HepG2 (cell line): ENCODE measurements at places on chromosomes 5 and 9. TPM values are rescaled to one million over a fixed set of nuclear protein-coding genes. Genes with fewer than 3 reads are reported as not detected.

Gene ARL14EPL
- polyA plus RNA-seq = not detected in 2 replicates

Gene LRRTM2
- not detected in 2 replicates for polyA plus RNA-seq

Gene TMEM174
- polyA plus RNA-seq = not detected in 2 replicates

Gene GFI1B
- polyA plus RNA-seq = 0.15 and 0.26 TPM in 2 replicates

DNA sequence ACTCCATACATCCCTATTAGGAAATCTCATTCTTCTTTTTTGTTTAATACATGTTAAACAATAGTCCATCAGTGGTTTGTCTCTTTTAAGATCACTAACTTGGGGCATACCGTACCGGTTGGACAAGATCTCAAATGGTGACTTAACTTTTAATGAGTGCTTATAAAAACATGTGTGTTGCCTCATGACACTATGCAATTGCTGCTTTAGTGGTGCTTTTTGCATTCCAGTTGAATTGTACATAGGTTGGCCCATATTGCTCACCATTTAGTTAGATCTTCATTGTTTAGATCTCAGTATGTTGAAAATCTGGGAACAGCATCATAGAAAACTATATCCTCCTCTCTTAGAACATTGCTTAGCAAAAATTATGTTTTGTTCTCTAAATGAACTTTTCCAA is 17.8 kb downstream of the C9orf85 start:
- no peaks in the 10 kb centered on the region for H3K36me3 ChIP-seq
- H3K4me3 ChIP-seq = no peak overlapping the region
- no peak overlapping the region for H3K27ac ChIP-seq
- H3K27me3 ChIP-seq = no peaks in the 10 kb centered on the region
- peaks cover 35% of the 10 kb centered on the region for H3K4me1 ChIP-seq

GRCh38 chr5:174355208-174355612 is 309.7 kb downstream of the NSG2 start:
- H3K36me3 ChIP-seq = no peaks in the 10 kb centered on the region
- no peaks in the 10 kb centered on the region for H3K4me1 ChIP-seq
- no peak for DNase-seq
- no peaks in the 10 kb centered on the region for H3K27me3 ChIP-seq
- H3K4me3 ChIP-seq = no peak overlapping the region

- H3K4me3 ChIP-seq = no peak overlapping the region
- peaks cover 27% of the 10 kb centered on the region for H3K4me1 ChIP-seq
- no peak overlapping the region for H3K27ac ChIP-seq
- no peaks in the 10 kb centered on the region for H3K27me3 ChIP-seq
These were observed 156.2 kb upstream of the CCDC152 start for GRCh38 chr5:42600441-42600840.

DNA sequence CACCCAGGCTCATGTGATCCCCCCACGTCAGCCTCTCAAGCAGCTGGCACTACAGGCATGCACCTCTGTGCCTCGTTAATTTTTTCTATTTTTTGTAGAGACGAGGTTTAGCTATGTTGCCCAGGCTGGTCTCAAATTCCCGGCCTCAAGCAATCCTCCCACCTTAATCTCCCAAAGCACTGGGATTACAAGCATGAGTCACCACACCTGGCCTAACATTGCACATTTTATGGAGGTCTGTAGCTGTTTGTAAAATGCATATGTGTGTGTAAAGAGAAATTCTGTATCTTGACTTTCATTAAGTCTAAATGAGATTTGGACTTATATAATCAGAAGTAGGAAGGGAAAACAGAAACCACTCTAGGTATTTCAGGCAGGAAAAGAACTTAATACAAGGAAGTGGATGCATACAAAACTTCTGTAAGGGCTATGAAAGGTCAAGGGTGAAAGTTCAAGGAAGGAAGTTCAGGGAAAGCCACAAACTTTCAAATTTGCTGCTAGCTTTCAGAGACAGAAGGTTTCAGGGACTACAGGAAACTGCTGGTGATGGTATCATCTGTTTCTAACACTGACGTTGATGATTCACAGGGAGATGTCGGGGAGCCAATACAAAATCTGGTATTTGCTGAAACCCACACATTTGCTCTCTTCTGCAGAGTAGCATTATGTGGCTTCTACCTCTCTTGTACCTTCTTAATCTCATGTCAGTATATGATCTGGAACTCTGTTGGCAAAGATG is 209.4 kb downstream of the PIK3R1 start:
- DNase-seq = no peak
- H3K36me3 ChIP-seq = no peaks in the 10 kb centered on the region
- H3K27me3 ChIP-seq = peaks cover 29% of the 10 kb centered on the region; the same call in 2 of the 3 replicates
- no peak overlapping the region for H3K4me3 ChIP-seq

- no peak for DNase-seq
- H3K36me3 ChIP-seq = no peaks in the 10 kb centered on the region
- H3K27me3 ChIP-seq = no peaks in the 10 kb centered on the region
- peaks cover 43% of the 10 kb centered on the region for H3K4me1 ChIP-seq
These were observed 13.6 kb upstream of the ERMP1 start for GRCh38 chr9:5846501-5846921.

GRCh38 chr5:173232499-173233346 is 2.3 kb downstream of the NKX2-5 start:
- H3K4me3 ChIP-seq = no peak overlapping the region
- no peaks in the 10 kb centered on the region for H3K36me3 ChIP-seq
- peaks cover 18% of the 10 kb centered on the region for H3K4me1 ChIP-seq
- peaks cover 74% of the 10 kb centered on the region for H3K27me3 ChIP-seq
- no peak overlapping the region for H3K27ac ChIP-seq
